ENCODE measurements at places on chromosomes 11 and 22.

DNA sequence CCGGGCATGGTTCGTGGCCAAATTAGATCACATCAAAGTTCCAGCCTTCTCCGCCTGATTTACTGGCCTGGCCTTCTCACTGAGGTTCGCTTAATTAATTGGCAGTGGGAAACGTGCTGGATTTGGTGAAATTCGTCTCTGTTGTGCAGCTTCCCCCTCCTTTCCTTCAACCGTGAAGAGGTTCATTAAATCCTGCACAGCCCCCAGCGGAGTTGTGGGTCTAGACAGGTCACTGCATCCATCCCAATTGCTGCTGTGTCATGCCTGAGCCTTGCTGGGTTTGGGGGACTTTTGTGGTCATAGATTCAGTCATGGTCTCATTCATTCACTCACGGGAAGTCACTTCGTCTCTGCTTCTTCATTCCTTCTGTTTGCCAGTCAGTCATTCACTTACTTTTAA is 90.0 kb downstream of the INSC start:
- no peak for DNase-seq

DNA sequence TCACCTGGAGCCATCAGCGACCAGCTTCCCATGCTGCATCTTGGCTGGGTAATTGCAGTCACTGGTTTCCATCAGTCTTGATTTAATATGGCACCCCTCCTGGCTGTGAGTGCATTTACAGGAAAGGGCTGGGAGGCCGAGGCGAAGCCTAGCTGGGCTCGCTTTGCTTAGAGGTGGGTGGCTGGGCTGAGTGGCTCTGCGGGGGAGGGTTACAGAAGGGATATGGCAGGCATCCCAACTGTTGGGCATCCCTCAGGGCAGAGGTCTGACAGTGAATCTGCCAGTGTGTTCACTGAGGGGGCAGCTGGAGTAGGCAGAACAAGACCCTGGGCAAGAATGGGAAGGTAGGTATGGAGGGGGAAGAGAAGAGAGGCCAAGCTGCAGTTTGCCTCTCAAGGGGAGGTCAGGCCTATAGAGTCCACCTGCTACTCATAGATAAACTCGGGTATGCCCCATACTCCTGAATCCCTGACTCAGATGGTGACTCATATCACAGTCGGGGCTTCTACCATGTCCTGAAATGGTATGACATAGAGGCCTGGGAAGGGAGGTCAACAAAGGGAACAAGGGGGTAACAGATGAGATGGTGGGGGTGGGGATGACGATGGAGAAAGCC is 77.5 kb upstream of the PHOX2A start:
- DNase-seq, result no peak

DNA sequence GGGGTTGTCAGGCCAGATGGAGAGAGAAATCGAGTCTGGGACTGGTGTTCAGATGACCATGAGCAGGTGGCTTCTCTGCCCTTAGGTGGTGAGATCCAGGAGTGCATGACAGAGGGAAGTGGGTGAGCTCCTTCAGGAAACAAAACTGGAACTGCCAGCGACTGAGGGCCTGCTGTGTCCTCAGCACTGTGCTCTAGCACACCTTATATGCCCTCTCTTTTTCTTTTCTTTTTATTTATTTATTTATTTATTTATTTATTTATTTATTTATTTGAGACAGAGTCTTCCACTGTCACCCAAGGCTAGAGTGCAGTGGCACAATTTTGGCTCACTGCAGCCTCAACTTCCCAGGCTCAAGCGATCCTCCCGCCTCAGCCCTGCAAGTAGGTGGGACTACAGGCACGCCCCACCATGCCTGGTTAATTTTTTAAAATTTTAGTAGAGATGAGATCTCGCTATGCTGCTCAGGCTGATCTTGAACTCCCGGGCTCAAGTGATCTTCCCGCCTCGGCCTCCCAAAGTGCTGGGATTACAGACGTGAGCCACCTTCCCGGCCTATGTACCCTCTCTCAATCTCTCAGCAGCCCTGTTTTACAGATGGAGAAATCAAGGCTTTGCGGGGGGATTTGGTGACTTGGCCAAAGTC is 14.8 kb upstream of the RASD2 start:
- DNase-seq, result no peak

- no peak for DNase-seq
Measured at GRCh38 chr11:79438631-79439409, 2.0 kb downstream of the TENM4 start.

GRCh38 chr11:19320827-19321226 is 80.1 kb upstream of the E2F8 start:
- no peak for DNase-seq

DNA sequence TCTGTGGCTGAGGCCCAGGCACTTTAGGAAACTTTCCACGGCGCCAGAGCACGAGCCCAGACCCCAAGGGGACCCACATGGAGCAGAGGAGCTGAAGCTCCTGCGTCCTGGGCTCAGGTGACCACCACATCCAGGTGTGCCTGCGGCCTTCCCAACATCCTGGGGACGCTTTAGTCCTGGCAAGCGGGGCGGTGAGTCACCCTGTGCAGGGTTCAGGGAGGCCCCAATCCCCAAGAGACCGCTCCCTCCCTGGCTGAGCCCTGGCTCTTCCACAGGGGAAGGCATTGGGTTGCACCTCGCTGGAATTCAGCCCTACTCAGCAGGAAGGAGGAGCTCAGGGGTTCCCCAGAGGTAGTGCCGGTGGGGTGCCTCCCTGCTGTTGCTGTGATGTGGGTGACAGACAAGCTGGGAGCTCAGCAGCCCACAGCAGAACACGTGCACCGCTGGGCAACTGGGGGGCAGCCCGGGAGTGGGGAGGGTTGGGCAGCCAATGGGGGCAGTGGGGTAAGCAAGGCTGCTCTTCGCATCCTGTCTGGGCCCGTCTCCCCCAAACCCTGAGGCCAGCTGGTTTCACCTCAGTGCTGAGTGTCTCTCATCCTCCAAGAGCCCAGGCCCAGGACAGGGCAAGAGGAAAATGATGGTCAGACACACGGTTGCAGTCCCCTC is 802.8 kb downstream of the BRD1 start:
- no peak for DNase-seq

- DNase-seq, result no peak
Measured at GRCh38 chr11:84552791-84553190, 1074.4 kb downstream of the DLG2 start.

DNA sequence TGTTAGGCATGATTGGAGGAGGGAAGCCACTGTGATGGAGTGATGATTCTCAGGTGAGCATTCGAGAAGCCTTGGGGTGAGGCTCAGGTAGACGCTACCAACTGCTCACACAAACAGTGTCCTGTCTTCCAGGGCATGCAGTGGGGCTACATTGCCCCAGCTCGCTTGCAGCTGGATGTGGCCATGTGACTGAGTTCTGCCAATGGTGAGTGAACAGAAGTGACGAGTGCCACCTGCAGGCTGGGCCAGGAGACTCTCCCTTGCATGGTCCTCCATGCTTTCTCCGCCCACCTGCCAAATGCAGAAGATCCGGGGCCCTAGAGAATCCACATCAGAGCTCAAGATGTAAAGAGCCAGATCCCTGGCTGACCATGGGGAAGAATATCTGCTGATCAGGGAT is 195.9 kb downstream of the BCR start:
- no peak for DNase-seq

DNA sequence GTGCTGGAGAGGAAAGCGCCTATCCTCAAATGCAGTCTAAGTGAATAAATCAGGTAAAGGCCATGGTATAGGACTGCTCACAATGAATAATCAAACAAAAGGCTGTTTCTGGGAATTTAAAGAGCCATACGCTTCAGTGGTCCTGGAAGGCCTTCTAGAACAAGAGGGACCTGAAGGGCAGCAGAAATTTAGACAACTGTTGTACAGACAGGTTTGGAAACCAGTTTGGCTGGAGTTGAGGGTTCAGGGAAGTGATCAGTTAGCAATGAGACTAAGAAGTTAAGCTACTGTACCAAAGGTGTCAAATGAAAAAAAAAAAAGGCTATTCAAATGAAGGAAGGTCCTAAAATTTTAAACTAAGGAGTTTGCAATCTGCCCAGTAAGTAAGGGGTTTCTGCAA is 56.6 kb upstream of the SCUBE2 start:
- DNase-seq, result no peak

DNA sequence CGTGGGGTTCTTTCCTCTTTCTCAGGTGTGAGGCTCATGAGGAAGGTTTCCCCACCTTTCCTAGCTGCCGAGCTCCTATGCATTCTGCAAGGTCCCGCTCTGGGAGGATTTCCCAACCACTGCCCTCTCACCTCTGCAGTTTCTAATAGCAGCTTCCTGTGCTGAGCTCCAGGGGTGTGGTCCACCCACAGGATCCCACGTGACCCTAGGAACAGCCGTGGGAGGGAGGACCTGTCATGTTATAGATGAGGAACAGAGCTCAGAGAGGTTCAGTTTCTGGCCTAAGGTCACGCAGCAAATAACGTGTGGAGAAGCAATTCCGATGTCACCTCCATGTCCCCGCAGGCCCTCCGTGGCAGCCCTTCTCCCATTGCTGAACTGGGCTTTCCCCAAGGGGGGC is 38.5 kb downstream of the FLRT1 start:
- DNase-seq, result no peak

- DNase-seq, result no peak
Measured at GRCh38 chr11:100367892-100368291, 319.2 kb upstream of the ARHGAP42 start.

- DNase-seq, result no peak
Measured at GRCh38 chr11:56909080-56909479, 79.6 kb upstream of the OR5AK2 start.

GRCh38 chr11:7642747-7643146 is 30.6 kb downstream of the CYB5R2 start:
- DNase-seq, result no peak

- DNase-seq, result no peak
Measured at GRCh38 chr11:46463701-46464421, 72.3 kb upstream of the CHRM4 start.

All from stimulated activated CD8-positive, alpha-beta memory T cell treated with anti-CD3 and anti-CD28 coated beads, Interleukin-15, amount 100 ng/mL, for 4 hours (primary cell).